ENCODE measurements at places on chromosomes 1 and 21.

DNA sequence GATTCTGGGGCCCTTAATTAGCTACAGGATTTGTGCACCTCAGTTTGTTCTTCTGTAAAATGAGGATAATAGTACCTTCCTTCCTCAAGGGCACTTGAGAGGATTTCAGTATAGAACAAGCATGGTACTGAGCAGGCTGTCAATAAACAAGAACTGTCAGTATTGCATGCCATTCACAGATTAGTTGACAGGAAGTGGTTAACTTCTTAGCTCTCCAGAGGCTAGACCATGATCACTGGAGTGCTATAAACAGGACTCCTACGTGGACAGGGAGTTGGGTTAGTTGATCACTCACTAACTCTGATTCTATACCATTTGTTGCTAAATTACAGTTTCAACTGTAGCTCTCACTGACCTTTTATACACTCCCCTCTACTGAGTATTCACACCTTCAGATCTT lies 126.2 kb upstream of the DAB1 start:
- DNase-seq = no peak

- DNase-seq = peak; percentile 29
Observed at GRCh38 chr1:44501047-44501890, 96.2 kb downstream of the RNF220 start.

DNA sequence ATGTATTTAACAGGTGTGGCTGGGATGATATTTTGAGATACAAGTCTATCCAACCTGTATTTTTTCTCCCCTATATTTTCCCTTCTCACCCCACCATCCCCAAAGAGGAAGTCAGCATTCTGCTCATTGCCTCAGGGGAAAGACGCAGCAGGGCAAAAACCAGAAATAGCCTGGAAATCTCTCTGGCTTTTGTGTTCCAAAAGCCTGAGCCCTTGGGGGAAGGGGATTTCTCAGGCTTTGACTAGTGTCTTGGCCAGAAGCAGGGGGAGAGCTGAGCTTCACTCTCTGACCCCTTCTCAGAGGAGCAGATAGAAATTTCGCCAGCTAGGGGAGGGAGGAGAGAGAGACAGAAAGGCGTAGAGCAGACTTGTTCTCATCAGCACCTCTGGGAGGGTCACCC lies 244.7 kb downstream of the RRAGC start:
- DNase-seq = no peak

DNA sequence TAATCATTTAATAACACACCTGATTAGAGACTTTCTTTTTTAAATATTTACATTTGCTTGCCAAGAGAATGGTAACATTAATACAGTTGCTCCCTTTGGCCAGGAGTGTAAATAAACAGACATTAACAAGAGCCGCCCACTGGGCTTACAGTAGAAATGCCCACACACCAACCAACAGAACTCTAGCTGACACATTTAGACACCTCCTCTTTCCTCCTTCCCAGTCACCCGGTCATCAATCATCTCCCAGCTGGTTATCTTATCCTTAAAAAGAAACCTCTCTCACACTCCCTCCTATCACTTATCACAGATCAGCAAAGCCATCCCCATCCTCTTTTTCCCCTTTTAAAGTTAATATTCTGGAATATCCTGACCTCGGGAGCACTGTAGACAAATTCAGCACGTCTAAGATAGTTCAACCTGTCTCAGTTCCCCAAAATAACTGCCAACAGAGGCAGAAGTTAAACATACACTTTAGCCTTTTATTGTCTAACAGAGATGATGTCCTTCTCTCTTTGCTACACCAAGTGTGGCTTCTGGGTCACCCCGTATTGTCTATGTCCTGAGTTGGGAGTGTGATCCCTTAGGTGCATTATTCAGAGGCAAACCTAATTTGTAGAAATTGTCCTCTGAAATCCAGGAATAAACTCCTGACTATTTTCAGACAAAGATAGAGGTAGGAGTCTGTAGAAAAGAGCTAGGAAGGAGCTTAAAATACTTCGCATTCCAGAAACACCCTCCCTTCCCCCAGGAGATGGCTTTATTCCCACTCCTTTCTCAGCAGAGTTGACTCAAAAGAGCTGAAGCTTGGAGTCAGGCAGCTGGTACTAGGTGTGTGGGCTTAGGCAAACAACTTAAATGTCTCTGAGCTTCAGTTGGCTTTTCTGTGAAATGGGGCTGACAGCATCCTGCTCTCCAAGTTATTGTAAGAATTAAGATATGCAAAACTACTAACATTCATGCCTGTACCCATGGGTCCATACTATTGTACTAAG lies 8.8 kb downstream of the MYCL start:
- DNase-seq = peak; percentile 69

DNA sequence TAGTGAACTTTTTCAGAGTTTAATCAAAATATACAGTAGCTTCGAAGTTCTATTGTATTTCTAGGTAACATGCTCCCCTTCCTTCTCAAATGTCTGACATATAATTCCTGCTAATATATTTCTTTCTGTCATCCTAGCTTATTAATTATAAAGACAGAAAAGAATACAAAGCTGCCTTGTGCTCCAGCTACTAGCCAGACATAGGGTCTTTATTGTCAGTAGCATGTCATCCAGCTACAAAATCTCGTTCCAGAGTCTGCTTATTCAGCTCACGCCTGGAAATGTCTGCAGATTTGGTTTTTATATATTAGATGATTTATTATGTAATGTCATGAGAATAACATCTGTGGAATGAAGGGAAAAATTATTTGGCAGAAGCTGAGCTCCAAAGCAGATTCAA lies 1102.8 kb downstream of the BRINP3 start:
- no peak for DNase-seq

- peak; percentile 61 for DNase-seq
Observed at GRCh38 chr1:157955221-157955620, 38.2 kb upstream of the KIRREL1 start.

GRCh38 chr1:32485554-32486255 lies 20.8 kb downstream of the ZBTB8B start:
- DNase-seq = no peak

DNA sequence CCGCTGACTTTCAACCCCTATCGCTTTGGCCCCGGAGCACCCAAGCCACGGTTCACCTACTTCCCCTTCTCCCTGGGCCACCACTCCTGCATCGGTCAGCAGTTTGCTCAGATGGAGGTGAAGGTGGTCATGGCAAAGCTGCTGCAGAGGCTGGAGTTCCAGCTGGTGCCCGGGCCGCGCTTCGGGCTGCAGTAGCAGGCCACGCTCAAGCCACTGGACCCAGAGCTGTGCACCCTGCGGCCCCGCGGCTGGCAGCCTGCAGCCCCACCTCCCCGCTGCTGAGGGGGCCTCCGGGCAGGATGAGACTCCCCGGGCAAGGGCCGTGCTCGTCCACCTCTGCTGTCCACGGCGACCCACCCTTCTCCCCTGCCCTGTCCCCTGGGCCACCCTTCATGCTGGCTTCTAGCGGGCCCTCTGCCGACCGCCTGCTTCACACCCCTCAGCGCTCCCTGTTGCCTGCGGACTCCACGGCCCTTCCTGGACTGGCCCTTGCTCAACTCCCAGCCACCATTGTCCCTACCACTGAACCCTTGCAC lies 92.2 kb upstream of the TRABD2B start:
- no peak for DNase-seq

GRCh38 chr1:88357729-88358128 lies 326.3 kb upstream of the PKN2 start:
- no peak for DNase-seq

DNA sequence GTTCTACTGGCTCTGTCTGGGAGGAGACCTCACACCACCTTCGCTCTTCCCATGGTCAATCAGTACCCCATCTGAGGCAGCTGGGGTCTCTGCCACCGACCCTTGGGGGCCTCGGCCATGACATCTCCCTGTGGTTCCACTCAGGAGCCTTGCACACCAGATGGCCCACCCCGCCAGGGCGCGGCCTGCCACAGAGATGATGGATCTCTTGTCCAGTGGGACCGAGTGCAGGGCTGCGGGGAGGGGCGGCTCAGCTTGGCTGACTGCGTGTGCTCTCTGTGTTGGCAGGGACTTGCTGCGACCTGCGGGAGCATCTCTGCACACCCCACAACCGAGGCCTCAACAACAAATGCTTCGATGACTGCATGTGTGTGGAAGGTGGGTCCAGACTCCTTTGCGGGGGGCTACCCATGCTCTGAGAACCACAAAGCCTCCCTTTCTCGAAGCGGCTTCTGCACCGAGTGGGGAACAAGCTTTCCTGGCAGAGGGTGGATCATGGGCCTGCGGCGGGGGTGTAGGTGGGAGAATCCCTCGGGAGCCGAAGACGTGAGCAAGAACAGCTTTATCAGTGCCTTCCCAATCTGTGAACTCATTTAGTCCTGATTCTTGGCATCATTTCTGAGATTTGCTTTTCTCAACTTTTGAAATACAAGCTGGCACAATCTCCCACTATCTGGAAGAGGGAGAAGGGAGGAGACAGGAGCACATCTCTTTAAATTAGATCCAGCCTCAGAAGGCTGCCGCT lies 20.9 kb upstream of the AGTRAP start:
- DNase-seq = no peak

DNA sequence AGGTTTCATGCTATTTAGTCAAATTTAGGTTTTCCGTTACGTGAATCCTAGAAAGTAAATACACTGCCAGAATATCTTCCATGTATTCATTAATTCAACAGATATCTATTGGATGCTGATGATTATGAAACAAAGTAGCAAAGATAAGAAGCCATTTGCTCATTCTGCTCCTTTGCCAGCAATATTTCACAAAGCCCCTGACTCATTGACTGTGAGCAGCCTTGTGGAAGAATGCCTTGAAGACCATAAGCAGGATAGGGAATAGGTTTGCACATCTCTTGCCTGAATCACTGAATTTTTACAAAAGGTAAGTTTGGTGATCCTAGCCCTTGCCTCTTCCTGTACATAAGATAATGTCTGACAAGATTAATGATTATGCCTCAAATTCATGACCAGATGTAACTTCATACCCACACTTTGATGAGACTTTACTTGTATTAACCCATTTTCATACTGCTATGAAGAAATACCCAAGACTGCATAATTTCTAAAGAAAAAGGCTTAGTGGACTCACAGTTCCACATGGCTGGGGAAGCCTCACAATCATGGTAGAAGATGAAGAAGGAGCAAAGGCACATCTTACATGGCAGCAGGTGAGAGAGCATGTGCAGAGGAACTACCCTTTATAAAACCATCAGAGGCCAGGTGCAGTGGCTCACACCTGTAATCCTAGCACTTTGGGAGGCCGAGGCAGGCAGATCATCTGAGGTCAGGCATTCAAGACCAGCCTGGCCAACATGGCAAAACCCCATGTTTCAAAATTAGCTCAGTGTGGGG lies 1.6 kb upstream of the PIGK start:
- no peak for DNase-seq

GRCh38 chr1:221392453-221392852 lies 349.4 kb downstream of the DUSP10 start:
- no peak for DNase-seq

GRCh38 chr1:65764052-65764451 lies 28.6 kb upstream of the PDE4B start:
- DNase-seq = no peak

GRCh38 chr1:212566522-212567479 lies 41.8 kb upstream of the ATF3 start:
- DNase-seq = peak; percentile 96

DNA sequence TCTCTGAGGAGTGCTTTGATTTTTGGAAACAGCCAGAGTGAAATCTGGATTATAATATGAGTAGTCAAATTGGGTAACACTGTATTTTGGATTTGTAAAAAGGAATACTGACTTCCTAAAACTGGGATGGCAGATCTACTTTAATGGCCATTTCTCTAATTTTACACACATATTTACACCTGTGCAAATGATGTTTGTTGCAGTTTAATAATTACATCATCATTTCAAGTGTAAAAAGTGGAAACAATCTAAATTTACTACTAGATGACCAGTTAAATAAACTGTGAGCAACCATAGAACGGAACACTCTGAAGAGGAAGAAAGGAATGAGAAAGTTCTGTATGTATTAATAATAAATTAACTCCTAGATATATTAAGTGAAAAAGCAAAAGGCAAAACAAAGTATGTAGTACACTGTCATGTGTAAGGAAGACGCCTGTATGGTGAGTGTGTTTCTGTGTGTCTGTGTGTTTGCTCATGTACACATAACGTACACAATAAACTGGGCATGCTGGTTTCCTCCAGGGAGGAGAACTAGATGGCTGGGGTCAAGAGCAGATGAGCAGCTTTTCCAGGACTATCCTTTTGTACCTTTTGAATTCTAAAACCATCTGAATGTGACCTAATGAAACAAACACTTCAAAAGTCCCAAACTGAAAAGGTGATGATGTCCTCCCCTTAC lies 2.9 kb upstream of the RHEX start:
- DNase-seq = no peak
